IMR-90 (cell line): ENCODE measurements at places on chromosomes 13 and 19. TPM values are rescaled to one million over a fixed set of nuclear protein-coding genes. Genes with fewer than 3 reads are reported as not detected.

PTPRH gene
- polyA plus RNA-seq, result 1.3 and 1.7 TPM in 2 replicates

DNA sequence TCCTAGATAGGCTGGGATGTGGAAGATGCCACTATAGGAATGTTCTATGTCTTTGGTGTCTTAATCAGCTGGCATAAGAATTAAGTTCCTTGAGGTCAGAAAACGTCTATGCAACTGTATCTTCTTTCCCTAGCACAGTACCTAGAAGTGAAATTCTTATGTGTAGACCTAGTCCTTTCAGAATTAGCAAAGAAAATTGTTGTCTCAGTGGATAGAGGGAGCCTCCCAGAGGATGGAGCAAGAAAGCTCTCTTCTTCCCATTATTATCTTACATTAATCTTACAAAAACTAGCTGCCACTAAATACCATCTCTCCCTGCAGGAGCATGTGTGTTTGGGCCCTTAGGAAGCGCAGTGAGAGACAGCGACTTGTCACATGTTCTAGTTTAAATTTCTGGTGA lies 11.6 kb downstream of the CLDN10 start:
- no peak for DNase-seq

- DNase-seq, result no peak
These were observed 181.8 kb downstream of the COL4A1 start for GRCh38 chr13:110125157-110125556.

- DNase-seq, result peak; percentile 44
These were observed 168.0 kb downstream of the EFNB2 start for GRCh38 chr13:106367361-106367971.

- no peak for DNase-seq
These were observed 937 bp downstream of the ZNF841 start for GRCh38 chr19:52094526-52095130.

- no peak for DNase-seq
These were observed 311.3 kb downstream of the ATP8A2 start for GRCh38 chr13:25683056-25683455.

GRCh38 chr13:102825400-102825799 lies 20.4 kb upstream of the ERCC5 start:
- no peak for DNase-seq

- DNase-seq, result no peak
These were observed 24.4 kb downstream of the IL17D start for GRCh38 chr13:20727856-20728255.

- DNase-seq, result peak; percentile 75
These were observed 22.2 kb downstream of the AP2S1 start for GRCh38 chr19:46828484-46828883.

- DNase-seq, result no peak
These were observed 16.0 kb downstream of the ALOX5AP start for GRCh38 chr13:30751183-30751933.

- DNase-seq, result no peak
These were observed 245.6 kb downstream of the DACH1 start for GRCh38 chr13:71621174-71622124.

DNA sequence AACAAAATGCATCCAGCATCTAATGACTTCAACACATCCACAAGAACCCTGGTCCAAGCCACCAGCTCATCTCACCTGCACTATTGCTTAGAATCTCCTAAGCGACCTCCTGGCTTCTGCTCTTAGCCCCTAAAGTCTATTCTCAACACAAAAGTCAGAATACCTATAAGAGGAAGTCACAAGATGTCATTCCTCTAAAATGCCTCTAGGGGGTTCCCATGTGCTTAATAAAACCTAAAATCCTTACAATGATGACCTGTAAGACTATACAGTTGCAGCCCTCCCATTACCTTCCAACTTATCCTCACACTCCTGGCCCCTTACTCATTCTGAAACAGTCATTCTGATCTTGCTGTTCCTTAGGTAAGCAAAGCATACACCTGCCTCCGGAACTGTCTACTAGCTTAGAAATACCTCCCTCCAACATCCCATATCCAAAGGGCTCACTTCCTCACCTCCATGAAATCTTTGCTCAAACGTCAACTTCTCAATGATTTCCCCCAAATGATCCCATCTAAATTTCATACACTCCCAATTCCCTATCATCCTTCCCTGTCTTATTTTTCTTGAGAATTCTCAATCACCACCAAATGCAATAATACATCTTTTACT lies 10.0 kb downstream of the ATP7B start:
- peak; percentile 49 for DNase-seq

ZNF430 gene
- 3.0 and 5.4 TPM in 2 replicates for polyA plus RNA-seq

ZNF525 gene
- 1.3 and 1.4 TPM in 2 replicates for polyA plus RNA-seq

KLK4 gene
- not detected in 2 replicates for polyA plus RNA-seq
